Foreskin keratinocyte (primary cell): ENCODE measurements at places on chromosomes 2 and 18. TPM values are rescaled to one million over a fixed set of nuclear protein-coding genes. Genes with fewer than 3 reads are reported as not detected.
A peak's percentile ranks its signal among the peaks of the same experiment; 100 is the strongest.

DNA sequence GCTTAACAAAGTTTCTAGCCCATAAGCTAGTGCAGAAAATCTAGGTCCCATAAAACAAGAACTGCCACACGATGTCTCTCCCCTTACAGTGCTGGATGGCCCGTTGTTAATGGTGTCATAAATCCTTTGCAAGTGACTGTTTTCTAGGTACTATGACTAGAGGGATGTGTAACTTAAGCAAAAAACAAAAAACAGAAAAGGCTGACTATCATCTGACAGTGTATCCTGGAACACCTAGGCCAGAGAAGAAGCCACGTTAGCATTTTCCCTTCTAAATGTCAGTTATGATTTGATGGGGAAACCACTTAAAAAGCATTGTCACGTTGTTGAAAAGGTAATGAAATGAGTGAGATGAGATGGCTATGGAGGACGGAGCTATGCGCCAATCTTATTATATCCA lies 2.4 kb downstream of the CASP8 start:
- no peak for DNase-seq

- no peak for DNase-seq
These were observed 38.6 kb upstream of the RASGRP3 start for GRCh38 chr2:33437815-33438214.

- no peak for DNase-seq
These were observed 62.7 kb upstream of the TAF1B start for GRCh38 chr2:9780368-9781130.

GRCh38 chr18:39770399-39770798 lies 2184.6 kb upstream of the PIK3C3 start:
- no peak for DNase-seq

DNA sequence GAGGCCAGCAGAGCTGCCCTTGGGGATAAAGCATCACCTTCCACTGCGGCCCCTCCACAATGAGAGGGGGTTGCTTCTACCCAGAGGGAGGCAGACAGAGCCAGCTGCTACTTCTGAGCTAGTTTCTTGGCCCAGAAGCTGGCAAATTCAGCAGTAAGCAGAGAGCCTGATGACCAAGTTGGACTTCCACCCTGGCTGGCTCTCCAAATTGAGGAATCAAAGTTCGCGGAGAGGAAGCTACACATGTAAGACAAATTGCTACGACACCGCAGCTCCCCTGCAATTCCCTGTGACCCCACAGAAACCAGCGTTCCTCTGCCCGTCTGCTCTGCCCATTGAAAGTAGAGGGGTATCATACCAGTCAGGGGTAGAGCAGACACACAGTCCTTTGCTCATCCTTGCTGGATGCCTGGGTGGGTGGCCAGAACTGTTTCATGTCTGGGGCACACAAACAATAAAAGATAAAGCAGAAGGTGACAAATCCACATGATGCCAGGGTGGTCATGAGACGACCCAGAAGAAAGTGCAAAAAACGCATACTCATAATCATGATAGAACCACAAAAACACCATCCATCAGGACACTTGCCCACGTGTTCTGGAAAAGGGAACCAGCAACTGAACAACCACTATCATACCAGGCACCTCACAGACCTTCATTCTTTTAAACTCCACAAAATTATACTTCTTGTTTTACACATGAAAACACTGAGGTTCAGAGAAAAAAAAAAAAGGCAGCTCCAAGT lies 5.4 kb downstream of the TFCP2L1 start:
- no peak for DNase-seq

GRCh38 chr2:3513026-3513810 lies 6.1 kb downstream of the ADI1 start:
- no peak for DNase-seq

DNA sequence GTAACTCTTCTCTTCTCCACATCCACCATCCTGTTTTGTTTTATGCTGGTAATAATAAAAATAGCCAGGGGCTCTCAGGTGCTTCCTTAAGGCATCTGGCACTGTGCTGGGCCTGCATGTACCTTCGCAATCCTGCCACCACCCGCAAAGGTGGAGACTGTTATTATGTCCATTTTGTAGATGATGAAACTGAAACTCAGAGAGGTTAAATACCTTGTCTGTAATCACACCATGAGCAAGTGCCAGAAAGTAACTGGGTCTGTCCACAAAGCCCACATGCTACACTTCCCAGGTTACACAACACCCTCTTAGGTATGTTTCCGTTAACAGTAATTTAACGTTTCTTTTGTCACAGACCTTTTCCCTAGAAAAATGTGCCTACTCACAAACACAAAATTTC lies 27.0 kb downstream of the NRP2 start:
- no peak for DNase-seq

DNA sequence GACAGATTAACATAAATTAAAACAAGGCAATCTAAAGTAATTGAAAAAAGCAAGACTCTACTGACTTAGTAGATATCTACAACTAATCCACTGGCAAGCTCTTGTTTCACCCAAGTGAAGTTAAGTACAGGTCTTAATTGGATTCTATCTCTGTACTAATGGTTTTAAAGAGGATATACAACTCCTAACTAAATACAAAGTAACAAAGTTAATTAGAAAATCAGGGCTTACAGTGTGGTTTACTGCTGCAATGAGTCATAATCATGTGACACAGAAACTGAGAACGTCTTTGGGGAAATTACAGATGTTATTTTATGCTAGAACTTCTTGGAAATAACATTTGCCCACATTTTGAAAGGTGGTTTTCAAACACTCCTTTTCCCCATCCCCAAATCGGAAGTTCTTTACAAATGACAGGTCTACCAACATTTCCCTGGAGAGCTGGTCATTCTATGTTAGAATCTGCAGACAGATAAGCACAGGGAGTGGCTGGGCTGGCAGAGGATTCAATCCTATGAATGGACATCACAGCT lies 245.3 kb downstream of the STK39 start:
- DNase-seq, result peak; percentile 14

GRCh38 chr2:99663641-99664040 lies 173.8 kb upstream of the REV1 start:
- DNase-seq, result no peak

ARHGEF33 gene
- total RNA-seq, result 0.28 and 0.37 TPM in 2 replicates

C1GALT1C1L gene
- total RNA-seq, result 0.11 TPM in 1 of 2 replicates, not detected in the other

AOX1 gene
- total RNA-seq, result 7.6 and 16.8 TPM in 2 replicates

HTR2B gene
- total RNA-seq, result not detected in 2 replicates

ALK gene
- not detected in 2 replicates for total RNA-seq

FECH gene
- 19.6 and 21.5 TPM in 2 replicates for total RNA-seq

GRHL1 gene
- 0.92 and 1.2 TPM in 2 replicates for total RNA-seq
